ENCODE measurements at places on chromosomes 12 and 14. TPM values are rescaled to one million over a fixed set of nuclear protein-coding genes. Genes with fewer than 3 reads are reported as not detected.

Gene NGB
- not detected for polyA plus RNA-seq

GRCh38 chr12:49827401-49828099, 663 bp downstream of the NCKAP5L start:
- DNase-seq: peak; percentile 80

Gene BCAT1
- 0.32 TPM for polyA plus RNA-seq

- no peak for DNase-seq
Measured at GRCh38 chr12:105335856-105336255, 5.4 kb downstream of the C12orf75 start.

DNA sequence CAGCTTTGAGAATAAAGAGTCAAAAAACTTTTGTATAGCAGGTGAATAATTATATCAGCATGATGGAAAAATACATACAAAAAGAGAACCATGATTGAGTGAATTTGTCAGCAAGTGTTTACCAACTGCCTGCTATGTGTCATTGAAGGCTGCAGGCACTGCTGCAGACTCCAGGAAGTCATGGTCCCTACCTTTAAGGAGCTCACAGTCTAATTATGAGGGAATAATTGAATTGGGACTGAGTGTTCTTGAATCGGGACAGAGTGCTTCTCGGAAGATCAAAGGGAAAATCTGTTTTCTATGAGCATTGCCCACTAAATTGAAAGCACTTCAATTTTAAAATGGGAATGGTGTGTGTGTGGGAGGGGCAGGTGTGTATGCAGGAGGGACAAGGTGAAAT, 9.5 kb downstream of the OR10AD1 start:
- DNase-seq: no peak

Gene C12orf42
- polyA plus RNA-seq: not detected

DNA sequence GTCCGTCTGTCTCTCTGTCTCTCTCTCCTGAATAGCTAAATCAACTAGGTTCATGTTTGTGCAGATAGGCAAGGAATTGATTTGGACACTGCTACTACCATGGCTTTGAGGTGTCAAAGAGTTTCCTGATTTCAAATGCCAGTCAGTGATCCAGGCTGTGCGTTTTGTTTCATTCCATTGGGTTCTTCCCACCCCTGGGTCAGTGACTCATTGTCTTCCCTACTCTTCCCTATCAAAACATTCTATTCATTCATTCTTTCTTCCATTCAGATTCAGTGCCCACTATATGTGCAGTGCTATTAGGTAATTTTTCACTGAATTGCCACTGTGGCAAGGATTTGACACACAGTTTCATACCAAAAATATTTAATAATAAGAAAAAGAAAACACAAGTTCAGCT, 50.4 kb downstream of the RPH3A start:
- no peak for DNase-seq

DNA sequence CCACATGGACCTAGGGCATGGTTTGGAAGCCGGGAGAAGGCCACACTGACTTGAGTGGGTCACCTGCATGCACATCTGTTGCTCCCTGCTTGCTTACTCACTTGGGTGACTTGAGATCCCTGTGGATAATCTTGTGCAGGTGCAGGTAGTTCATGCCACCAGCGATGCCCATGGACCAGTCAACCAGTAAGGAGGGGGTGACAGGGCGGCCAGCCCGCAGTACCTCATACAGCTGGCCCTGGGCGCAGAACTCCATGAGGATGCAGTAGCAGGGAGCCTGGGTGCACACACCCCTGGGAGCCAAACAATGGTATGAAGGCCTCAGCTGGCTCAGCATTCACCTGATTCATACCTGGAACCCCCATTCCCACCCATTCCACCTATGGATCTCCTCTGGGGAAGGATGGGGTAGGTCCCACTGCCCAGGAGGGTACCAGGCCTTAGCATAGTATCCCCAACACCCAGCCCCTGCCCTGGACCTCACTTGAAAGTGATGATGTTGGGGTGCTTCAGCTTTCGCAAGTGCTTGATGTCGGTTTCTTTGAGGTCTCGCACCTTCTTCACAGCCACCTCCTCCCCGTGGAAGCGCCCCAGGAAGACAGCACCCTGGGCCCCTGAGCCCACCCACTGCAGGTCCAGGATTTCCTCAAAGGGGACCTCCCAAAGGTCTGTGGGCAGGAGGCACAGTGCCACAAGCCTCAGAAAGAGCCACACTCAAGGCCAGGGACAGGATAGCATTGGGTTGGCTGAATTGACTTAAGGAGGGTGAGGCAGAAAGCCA, 13.1 kb downstream of the MAP3K12 start:
- DNase-seq: peak; percentile 47

DNA sequence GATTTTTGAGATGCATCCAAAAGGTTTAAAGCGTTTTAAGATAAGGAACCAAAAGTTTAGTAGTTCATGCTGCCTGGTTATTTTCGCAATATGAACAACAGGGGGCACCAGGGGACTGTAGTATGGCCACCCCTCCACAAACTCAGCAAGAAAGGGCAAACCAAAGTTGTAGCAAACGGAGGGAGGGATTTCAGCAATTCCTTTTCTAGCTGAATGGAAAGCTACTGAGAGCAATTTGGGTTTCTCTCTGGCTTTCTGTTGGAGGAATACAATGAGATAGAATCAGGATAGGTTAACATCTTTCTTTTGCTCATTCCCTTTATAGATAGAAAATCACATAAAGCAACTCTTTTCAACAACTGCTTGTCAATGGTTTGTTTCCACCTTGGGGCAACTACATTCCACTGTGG, 62.5 kb downstream of the DRAM1 start:
- DNase-seq: no peak

- no peak for DNase-seq
Measured at GRCh38 chr12:56988207-56988739, 18.1 kb downstream of the ZBTB39 start.

DNA sequence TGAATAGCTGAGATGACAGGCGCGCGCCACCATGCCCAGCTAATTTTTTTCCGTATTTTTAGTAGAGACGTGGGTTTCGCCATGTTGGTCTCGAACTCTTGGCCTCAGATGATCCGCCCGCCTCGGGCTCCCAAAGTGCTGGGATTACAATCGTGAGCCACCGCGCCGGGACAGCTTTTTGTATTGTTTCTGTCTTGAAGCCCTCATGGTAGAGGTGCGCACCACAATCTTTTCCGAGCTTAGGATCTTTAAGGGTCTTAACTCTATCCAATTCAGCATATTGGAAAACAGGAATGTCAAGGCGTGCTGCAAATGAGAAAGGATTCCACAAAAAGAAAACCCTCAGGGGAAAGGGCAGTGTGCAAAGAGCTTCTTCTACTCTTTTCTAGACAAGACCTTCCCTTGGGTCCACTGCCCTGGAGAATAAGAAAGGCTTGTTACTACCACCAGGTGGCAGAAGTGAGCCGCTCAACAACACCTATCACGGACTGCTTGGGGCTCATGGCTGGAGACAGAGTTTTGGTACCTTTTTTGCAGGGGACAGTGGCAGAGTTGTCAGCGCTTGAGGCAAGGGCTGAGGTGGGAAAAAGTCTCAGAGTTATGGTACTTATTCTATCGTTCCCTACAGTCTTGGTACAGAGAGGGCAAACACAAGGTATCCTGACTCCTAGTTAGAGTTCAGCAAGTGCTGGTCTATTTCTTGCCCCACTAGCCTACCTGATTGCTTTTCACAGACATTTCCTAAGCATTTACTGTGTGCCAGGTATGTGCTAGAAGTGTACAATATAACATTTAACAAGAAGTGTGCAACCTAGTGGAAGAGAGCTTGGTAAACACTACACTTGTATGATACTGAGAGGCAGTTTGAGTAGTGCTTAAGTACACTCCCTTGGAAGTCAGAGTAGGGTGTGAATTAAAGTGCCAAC, 16.4 kb upstream of the SP7 start:
- DNase-seq: peak; percentile 74

Gene GALNT8
- 0.40 TPM for polyA plus RNA-seq

GRCh38 chr12:120537856-120538220, 3.7 kb downstream of the RNF10 start:
- no peak for DNase-seq

Gene FGF23
- polyA plus RNA-seq: not detected

Gene MYH7
- 1,035 TPM for polyA plus RNA-seq

- DNase-seq: no peak
Measured at GRCh38 chr12:64273527-64274403, 51.7 kb upstream of the KICS2 start.

DNA sequence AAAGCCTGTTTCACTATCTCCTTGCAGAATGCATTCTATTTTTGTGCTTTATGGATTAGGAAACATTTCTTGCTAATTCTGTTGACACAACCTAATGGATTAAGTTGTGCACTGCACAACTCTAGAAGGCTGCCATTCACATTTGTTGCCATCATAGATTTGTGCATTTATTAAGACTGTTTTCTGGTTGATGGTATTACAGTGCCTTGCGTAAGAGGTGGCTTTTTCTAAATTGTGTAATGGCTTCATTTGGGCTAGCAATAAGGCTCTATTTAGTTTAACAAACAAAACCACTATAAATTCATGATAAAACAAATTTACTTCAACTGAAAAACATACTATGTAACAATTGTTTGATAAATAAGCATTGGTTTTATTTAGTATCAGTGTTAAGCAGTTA, 175.9 kb downstream of the TRHDE start:
- DNase-seq: no peak

DNA sequence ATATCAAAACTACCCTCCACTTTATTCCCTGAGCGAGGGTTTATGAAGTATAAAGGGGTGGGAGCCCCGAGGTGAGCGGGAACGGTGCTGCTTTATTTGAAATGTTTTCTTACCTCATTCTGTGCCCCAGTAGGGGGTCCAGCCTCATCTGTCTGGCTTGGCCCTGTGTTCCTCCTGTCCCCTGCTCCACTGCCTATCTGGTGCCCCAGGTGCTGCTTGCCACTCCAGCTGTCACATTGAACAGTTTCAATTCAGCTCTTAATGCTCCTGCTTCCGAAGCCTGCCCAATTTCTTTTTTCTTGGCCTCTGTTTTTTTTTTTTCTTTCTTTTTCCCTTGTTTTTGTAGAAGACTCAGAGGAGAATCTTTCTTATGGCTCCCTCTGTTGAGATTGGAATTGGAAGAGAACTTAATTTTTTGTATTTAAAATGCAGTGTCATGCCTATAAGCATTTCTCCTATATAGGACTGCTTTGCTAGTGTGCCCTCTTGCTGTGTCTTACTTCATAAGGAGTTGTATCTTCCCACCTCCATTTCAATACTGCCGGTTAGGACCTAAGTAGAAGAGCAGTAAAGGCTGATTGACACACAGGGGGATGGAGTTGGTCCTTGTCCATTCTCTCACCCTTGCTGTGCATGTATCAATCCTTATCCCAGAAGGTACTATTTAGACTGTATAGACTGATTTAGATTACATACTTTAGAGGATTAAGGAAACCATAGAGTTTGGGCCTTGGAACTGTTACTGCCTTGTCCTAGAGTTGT, 2.3 kb downstream of the ATXN7L3B start:
- DNase-seq: no peak

Gene GARIN6
- polyA plus RNA-seq: not detected

Gene SERPINA10
- not detected for polyA plus RNA-seq

- no peak for DNase-seq
Measured at GRCh38 chr12:117830471-117830870, 138.3 kb downstream of the KSR2 start.

GRCh38 chr12:16074894-16075293, 163.8 kb downstream of the DERA start:
- DNase-seq: no peak

DNA sequence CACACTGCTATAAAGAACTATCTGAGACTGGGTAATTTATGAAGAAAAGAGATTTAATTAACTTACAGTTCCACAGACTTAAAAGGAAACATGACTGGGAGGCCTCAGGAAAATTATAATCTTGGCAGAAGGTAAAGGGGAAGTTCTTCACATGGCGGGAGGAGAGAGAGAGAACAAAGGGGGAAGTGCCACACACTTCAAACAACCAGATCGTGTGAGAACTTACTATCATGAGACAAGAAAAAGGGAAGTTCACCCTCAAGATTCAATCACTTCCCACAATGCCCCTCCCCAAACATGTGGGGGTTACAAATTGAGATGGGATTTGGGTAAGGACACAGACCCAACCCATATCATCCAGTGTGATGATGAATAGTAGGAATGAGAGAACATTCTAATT, 366.5 kb downstream of the LRFN5 start:
- no peak for DNase-seq

GRCh38 chr14:60654334-60654821, 5.1 kb upstream of the SIX1 start:
- DNase-seq: no peak

DNA sequence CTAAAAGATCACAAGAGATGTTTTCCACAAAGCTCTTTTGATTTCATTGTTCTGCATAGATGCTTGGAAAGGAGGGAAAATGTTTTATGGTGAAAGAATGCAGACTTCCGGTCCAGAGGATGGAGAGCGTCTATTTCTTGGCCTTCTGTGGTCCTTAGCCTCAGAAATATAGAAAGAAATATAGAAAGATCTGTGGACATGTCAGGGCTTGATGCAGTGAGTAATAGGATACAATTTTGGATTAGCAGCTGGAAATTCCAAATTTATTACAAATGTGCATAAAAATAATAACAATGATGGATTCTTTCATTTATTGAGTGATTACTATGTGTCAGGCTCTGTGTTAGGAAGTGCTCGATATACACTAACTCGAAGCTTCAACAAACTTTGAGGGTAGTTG, 20.2 kb downstream of the AKAP6 start:
- DNase-seq: no peak

GRCh38 chr14:63468294-63468693, 74.9 kb downstream of the PPP2R5E start:
- no peak for DNase-seq

- DNase-seq: no peak
Measured at GRCh38 chr12:12749433-12749832, 32.3 kb downstream of the CDKN1B start.

Gene HOXC4
- polyA plus RNA-seq: 1.4 TPM

DNA sequence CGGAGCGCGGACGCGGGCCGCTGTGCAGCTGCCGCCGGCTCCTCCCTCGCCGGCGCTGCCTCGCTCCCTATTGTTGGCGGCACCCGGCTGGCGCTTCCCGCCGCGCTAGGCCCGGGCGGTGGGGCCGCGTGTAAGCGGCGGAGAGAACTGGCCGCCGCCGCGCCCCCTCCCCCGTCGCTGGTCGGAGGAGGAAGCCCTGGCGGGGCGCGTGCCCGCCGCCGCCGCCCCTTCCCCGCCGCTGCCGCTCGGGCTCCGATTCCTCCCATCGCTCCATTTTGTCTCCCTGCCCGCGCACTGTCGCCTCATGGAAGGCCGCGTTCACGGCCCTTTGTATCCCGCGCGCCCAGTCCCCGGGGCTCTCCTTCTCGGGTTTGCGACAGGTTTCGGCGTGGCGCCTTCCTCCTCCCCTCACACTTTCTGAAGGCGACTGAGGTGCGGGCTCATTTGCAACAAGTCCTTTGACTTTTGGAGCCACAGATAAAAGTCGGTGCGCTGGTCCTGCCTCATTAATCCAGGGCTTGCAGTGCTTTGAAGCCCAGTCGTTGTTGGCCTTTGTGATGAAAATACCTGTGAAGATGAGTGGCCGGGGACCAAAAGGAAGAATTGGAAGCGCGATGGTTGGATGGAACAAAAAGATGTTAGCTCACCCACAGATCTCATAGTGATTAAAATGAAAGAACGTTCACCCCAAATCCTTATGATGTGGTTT, 707 bp downstream of the CPSF6 start:
- DNase-seq: peak; percentile 59

Gene HCAR1
- polyA plus RNA-seq: 0.01 TPM

Data from psoas muscle (tissue), 8 donors.